Astrocyte of the spinal cord (primary cell): ENCODE measurements at places on chromosomes 1 and 21.
A peak's percentile ranks its signal among the peaks of the same experiment; 100 is the strongest.

DNA sequence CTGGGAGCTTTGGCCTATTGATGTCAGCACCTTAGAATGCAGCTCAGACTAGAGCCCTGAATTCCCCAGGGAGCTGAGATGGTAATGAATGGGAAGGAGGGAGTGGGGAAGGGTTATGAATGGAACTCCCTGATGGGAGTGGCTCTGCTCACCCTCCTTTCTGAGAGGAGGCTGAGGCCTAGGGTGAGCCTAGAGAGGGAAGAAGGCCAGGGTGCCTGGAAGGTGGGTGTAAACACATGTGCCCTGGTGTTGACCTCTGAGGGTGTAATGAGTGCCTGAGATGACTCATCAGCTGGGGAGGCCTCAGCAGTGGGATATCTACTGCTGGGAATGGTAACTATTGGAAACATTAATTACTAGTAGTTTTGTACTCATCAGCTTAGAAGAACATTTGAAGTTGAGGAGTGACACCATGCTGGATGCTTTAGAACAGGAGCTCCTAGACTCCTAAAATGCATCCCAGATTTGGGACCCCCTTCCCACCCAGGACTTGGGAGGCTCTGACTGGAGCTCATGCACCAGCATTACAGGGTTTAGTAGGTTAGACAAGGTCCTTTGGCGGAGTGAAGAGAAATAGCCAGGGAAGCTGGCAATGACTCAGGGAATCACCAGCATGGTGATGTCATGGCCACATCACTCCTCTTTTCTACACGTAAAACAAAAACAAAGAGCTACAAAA, 16.0 kb upstream of the PIGV start:
- peak; percentile 96 for DNase-seq

- peak; percentile 77 for DNase-seq
These were observed 467.3 kb downstream of the SETD4 start for GRCh38 chr21:35593000-35593502.

DNA sequence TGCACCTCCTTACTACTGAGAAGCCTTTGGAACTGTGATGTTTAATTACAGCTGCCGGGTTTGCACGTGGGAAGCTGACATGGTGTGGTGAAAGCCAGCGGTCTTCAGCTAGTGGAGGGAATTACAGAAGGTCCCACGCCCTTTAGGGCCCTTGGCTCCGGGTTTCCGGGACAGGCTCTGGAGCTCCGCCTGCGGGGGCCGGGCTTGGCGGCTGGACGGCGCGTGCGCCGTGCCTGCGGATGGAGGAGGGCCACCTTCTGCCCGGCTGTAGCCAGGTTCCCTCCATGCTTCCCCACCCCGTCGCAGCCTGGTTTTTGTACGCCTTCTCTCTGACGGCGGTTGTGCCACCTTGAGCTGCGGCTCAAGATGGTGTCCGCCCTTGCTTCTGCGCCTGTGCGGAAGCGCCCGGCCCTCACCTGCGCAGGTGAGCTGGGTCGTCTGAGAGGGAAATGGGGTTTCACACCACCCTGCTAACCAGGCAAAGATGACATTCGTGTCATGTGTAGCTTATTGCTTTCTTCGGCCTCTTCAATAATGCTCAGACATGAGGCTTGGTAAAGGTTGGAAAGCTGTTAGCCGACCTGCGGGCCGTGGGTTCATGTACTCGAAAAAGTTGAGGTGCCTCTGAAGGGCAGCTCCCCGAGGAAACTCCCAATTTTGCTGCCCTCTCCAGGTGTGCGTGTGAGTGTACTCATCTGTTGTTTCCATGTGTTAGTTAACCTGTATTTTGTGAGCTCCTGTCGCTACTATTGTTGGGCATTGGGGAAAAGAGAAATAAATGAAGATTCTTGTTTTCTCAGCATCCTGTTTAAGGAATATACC, 36.6 kb upstream of the OPRD1 start:
- DNase-seq = peak; percentile 15

DNA sequence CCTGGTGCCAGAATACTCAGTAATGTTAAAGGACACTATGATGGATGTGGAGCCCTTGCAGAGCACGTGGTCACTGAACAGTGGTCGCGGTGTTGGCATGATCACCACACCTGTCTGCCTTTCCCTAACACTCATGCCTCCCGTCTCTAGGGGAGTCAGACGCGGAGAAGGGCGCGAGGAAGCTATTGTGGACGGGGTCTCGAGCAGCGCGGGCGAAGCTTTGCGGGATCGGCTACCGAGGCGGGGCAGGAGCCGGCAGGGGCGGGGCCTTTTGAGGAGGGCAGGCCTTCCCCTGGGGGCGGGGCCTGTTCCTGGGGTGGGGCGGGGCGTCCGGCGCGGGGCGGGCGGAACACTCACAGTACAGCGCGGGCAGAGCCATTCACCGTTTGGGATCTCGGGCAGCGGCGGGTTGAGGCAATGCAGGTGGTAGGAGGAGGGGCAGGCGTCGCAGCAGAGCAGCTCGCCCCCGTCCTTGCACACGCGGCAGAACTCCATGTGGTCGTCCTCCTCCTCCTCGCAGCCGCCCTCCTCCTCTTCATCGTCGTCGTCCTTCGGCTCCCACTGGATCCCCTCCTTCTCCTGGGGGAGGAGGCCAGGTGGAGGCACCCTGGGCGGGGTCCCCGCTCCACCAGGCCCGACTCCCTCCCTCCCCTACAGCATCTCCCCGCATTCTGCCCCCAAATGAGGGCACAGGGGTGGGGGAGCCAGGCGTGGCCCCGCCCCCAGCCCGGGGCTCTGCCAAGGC, 31.5 kb downstream of the CHD5 start:
- peak; percentile 13 for DNase-seq

DNA sequence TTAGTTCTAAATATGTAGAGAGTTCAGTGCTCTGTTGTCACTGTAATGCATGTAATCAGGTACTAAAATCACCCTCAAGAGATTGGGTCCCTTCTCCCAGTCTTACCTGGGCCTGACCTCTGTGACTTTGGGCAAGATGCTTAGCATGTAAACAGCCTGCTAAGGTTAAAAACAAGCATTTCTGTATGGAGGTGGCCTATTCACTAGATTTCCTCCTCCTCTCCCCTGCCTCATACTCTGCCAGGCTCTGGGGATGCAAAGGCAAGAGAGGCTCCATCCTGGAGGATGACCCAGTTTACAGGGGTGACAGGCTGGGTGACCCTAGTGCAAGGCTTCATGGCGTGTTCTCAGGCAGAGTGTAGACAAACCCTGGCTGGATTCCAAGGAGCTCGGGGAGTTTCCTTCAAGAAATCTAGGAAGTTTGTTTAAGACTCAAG, 28.8 kb downstream of the VANGL2 start:
- no peak for DNase-seq

DNA sequence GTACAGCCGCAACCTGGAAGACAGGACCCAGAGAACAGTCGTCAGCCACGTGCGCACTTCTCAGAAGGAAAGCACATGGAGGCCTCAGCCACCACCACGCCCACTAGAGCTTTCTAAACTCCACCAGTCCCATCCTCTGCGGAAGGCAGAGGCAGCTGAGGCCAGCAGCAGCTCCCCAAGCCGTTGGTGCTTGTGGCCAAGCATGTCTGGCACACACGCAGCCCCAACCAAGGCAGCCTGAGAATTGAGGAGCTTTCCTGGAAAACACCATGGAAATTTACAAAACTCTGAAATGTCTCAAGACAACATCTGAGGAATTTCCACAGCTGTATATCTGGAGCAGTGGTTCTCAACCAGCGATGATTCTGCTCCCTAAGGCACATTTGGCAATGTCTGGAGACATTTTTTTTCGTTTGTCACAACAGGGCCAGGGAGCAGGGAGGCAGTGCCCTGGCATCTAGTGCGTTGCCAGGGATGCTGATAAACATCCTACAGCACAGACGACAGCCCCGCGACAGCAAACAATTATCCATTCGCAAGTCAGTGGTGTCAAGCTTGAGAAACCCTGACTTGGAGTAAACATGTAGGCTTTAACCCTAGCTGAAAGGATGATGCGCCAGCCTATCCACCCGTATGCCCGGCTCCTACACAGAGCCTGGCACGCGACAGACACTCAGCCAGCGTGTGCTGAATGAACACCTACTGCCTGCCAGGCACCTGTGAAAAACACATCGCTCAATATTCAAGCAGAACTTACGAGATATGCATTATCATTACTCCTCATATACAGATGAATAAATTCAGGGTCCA, 24.7 kb downstream of the NPHP4 start:
- DNase-seq = no peak

- DNase-seq = no peak
These were observed 52.9 kb downstream of the PDE4B start for GRCh38 chr1:65845535-65846060.

DNA sequence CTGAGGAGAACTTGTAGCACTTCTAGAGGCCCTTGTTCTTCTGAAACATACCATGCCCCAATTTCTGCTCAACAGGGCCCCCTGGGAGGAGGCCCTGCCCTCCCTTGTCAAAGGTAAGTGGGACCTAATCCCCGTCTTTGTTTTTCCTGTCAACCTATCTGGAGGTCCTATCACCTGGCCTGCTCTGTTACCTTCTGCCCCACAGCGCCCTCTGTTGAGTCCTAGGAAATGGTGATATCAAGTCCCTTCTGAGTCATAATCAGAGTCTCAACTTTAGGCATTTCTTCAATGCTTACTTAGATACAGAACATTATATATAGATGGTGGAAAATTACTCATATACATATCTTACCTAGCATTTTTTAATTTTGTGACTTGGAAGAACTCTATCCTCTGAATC, 28.2 kb upstream of the FCRL4 start:
- no peak for DNase-seq
